ENCODE measurements at places on chromosomes 2 and 18.

DNA sequence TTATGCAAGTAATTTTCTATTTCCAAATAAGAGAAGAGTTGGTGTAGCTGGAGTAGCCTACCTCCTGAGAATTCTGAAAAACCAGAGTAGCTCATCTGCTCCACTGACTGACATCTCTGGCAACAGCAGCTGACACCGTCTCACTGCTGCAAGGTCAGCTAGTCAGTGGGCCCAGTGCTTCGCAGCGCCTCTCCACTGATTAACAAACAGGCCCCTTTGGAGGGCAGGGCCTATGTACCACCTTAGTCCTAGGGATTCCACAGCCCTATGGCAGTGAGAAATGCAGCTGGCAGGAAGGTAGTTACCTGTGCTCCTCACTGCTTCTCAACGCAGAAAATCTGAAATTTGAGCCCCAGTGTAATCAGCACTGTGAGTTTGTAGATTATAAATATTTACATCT lies 97.5 kb downstream of the DLGAP1 start:
- no peak for DNase-seq

GRCh38 chr2:202025816-202026215 lies 7.8 kb upstream of the FZD7 start:
- DNase-seq: no peak

DNA sequence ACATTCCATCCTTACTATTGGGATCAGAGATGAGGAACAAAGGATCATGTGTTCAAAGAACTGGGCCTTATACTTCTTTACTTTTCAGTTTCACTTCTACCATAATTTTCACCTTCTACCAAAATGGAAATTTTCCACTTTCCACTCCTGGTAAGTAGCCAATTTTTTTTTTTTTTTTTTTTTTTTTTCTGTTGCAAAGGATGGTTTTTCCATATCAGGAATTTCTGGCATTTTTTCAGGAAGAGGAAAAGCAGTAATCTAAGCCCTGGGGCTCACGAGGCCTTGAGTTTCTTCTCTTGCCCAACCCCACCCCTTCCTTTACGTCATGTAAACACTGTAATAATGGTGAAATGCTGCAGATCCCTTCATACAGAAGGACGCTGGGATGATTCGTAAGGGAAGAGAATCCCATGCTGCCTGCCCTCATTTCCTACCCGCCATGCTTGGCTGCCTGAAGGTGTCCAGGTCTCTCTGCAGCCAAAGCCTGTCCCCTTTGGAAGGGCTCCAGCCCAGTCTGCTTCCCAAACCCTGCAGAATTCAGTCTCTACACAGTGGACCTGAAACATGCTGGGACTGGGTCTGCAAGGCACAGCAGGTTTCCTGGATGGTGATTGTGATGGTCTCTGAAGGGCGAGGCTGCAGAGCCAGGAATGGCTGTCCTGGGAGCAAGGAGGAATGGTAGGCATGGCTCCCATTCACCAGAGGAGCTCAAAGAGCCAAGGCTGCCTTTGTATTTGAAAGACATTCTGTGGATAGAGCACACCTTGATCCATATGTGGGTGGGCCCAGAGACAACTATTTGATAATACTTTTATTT lies 57.0 kb downstream of the EFR3B start:
- DNase-seq: no peak

DNA sequence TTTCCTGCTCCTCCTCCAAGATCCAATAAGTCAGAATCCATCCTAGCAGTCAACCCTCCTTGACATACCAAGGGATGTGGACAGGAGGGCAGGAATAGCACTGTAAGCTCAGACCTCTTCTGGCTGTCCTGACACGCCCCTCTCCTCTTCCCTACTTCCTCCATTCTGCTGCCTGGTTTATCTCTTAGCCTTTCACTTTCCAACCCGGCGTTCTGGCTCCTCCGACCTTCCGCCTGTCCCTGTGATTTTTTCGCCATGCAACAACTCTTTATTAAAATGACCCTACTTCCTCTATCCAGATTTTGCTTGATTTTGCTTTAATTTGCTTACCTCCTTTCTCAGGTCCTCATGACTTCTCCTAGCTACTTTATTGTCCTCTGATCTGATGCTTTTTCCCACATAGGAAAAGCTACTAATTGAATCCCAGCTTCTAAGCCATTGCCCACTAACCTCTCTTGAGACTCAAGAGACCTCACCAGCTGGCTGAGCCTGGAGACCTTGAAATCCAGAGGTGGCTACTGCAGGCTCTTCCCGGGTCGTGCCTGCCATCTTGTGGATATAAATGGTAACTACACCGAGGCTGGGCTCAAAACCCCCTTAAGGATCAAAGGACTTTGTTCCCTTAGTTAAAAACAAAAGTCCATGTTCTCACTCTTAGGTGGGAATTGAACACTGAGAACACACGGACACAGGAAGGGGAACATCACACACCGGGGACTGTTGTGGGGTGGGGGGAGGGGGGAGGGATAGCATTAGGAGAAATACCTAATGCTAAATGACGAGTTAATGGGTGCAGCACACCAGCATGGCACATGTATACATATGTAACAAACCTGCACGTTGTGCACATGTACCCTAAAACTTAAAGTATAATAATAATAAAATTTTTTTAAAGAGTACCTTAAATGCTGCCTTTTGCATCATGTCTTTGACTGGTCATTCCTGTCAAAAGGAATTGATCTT lies 139.4 kb downstream of the AKAIN1 start:
- peak; percentile 59 for DNase-seq

DNA sequence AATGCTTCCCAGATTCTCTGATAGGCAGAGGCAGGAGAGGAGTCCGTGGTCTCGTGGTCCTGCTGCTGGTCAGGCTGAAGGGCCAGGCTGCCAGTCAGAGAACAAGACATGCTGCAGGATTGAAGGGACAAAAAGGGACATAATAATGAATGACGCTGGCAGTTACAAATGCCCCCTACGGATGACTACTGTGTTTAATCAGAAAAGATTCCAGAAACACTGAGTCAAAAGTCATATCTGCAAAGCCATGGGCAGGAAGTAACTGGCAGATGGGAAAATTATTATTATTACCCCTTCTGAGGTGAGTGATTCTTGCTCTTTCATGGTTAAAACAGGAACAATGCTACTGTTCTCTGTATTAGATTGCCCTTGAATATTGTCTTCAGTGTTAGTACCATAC lies 19.0 kb downstream of the LCT start:
- DNase-seq: no peak
